ENCODE measurements at places on chromosomes 7 and 10.

GRCh38 chr7:17663061-17663675, 277.1 kb downstream of the SNX13 start:
- DNase-seq: no peak

DNA sequence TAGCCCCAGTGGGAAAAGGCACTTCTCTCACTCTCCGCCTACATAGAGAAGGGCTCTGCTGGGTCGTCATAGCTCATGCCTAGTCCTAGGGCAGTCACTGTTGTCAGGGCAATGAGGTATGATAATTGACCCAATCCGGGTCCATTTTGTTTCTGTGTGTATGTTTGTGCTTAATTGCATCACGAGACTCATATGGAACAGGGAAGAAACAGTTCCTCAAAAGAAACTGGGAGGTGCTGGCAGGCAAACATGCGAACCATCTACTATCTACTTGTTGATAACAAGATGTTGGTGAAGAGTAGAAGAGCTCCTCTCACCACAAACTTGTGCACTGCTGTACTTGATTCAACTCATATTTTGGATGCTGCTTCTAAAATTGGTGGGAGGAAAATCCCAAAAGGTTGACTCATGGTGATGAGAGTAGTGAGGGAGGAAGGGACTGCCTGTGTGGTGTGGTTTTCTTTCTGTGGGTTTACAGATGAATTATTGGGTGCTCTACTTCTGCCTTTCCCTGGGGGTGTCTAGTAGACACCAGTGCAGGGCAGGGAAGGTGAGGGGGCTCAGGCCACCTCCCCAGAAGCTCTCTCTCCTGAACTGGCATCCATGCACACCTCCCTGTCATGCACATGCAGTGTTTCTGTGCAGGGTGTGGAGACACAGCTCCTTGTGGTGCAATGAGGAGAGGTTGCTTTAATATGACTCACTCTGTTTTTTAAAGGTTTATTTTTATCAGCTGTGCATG, 29.4 kb downstream of the LSMEM1 start:
- no peak for DNase-seq

GRCh38 chr10:52410916-52411315, 96.8 kb downstream of the DKK1 start:
- no peak for DNase-seq

DNA sequence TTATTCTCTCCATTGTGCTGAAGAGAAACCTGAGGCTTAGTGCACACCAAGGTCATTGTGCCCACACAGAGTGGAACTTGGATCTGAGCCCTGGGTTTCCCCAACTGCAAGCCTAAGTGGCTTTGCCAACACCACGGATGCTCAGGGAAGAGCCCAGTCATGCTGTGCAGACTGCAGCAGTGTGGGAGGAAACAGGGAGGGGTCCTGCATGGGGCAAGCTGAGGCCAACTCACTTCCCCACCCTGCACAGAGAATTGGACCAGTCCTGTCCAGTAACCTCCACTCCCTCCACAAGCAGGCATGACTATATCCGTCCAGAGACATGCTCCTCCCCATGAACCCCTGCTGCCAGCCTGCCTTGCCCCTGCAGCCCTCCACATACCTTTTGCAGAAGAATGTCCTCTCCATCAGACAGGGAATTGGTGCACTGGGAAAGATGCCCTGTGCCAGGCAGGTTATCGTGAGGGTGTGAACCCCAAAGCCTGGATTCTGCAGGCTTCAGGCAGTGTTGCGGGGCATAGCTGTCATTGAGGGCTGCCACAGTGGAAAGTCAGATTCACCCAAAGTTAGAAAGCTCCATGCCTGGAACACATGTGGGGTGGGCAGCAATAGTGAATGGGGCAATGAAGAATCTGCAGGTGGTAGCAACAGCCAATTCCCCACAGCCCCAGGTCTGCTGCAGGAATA, 44.9 kb downstream of the DRGX start:
- DNase-seq: no peak

DNA sequence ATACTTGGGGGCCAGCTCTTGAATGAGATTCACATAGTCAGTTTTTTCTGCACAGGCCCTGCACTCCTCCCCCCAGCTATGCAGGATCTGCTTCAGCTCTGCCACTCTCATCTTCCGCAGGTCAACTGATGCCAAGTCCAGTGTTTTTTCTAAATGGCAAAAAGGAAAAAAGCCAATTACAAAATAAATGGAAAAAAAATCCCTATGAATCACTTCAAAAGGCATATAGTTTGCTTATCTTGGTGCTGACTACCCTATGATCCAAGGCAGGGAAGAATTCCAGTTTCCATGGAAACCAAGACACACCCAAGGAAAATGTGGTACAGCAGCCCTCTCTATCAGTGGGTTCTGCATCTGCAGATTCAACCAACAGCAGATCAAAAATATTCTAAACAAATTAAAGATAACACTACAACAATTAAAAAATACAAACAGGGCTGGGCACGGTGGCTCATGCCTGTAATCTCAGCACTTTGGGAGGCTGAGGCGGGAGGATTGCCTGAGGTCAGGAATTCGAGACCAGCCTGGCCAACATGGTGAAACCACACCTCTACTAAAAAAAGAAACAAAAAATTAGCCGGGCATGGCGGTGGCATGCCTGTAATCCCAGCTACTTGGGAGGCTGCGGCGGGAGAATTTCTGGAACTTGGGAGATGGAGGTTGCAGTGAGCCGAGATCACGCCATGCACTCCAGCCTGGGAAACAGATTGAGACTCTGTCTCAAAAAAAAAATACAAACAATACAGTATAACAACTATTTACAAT, 17.6 kb downstream of the CDNF start:
- no peak for DNase-seq

- DNase-seq: no peak
Observed at GRCh38 chr10:84523526-84523925, 195.1 kb downstream of the CCSER2 start.

GRCh38 chr10:27248215-27248614, 7.6 kb upstream of the ACBD5 start:
- DNase-seq: no peak

Data from NCI-H2081 treated with DMSO at 0.1 percent for 48 hours (cell line).